ENCODE measurements at places on chromosomes 5 and 9.

DNA sequence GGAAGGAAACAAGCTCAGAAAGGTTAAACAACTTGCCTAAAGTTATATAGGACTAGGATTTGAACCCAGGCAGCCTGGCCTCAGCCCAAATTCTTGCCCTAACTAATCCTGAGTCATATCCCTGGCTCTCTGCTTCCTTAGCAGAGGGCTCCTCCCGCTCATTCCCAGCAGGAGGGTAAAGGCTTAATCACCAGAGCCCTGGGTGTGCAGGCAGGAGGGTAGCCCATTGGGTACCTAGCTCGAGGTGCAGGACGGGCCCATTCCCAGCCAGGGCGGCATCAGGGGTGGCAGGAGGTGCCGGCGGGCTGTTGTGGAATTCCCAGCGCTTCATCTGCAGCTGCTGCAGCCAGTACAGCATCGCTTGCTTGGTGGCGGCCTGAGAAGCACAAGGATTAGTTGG lies 3.9 kb downstream of the TBC1D2 start:
- DNase-seq, result peak; percentile 77

DNA sequence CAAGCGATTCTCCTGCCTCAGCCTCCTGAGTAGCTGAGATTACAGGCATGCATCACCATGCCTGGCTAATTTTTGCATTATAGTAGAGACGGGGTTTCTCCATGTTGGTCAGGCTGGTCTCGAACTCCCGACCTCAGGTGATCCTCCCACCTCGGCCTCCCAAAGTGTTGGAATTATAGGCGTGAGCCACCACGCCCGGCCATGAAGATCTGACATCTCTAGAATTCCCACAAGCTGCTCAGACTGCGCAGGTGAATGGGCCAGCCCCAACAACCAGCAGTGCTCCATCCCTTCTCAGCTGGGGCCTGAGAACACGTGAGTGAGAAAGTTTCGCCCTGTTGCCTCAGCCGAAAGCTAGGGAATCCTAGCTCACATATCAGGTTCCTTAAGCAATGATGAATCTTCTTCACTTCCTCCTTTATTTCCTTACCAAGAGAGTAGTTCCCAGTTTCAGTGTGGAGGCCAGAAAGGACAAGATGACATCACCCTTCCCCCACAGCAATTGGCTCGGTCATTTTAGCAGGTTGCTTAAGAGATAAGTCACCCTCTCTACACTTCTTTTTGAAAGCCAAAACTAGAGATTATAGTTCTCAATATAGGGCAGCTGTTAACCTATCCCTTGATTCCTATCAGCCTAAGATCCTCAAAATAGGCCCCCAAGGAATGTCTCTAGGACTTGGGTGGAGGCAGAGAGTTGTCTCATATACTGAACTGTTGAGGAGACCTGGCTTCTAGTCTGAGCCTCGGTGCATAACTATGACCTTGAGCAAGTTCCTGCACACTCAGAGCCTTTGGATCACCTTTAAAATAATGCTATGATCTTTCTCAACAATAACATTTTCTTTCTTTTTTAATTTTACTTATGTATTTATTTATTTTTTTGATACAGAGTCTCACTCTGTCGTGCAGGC lies 23.9 kb upstream of the PPP2CA start:
- no peak for DNase-seq

DNA sequence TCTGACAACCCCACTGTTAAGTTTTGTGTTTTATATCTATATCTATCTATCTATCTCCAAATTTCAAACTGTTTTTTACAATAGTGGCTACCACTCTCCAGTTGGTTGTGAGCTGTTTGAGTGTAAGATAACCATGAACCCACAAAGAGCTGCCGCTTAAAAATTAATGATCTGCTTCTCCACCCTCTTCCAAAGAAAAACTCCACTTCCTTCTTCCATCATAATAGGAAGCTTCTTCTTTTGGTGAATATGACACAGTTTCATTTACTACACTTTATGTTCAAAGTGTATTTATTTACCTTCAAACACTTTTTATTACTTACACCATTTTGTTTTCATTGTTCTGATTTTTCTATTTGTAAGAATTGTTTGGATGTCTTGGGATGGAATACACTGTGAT lies 37.9 kb downstream of the SPZ1 start:
- no peak for DNase-seq

DNA sequence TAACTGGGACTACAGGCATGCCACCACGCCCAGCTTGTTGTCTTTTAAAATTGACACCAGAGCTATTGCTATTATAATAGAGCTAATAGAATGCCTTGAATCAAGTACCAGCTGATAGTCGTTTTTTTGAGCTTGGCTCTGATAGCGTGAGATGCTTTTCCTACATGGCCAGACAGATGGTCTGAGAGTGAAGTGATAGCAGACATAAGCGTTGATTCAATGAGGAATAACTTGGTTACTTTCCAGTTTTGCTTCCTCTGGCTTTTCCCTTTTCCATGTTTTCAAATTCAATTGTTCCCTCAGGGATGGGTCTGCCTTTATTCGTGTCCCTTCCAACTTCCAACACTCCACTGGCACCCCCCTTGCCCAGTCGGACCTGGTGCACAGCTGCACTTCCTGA lies 15.4 kb downstream of the AGXT2 start:
- DNase-seq, result no peak

- peak; percentile 48 for DNase-seq
Observed at GRCh38 chr5:84384604-84385575, at the start of gene EDIL3. EDIL3 (minus strand) TSS chr5:84384880; CDS start chr5:84384374, 506 bp downstream.
